GM12864 (cell line): ENCODE measurements at places on chromosomes 13 and 19.

DNA sequence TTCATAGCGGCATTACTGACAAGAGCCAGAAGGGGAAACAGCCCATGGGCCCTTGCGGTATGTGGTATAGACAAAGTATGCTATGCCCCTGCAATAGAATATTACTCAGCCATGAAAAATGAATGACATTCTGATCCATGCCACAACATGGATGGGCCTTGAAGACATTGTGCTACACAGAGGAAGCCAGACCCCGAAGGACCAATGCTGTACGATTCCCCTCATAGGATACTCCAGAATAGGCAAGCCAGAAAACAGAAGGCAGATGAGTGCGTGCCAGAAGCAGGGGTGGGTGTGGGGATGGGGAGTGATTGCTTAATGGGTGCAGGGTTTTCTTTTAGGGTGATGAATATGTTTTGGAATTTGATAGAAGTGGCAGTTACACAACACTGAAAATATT, 342.0 kb downstream of the TEX29 start:
- DNase-seq: no peak

- no peak for DNase-seq
Measured at GRCh38 chr19:49371184-49371583, 7.5 kb downstream of the DKKL1 start.

- no peak for DNase-seq
Measured at GRCh38 chr19:48540110-48540509, 11.9 kb upstream of the SULT2B1 start.

- DNase-seq: no peak
Measured at GRCh38 chr19:51754109-51754508, 2.4 kb upstream of the FPR1 start.

DNA sequence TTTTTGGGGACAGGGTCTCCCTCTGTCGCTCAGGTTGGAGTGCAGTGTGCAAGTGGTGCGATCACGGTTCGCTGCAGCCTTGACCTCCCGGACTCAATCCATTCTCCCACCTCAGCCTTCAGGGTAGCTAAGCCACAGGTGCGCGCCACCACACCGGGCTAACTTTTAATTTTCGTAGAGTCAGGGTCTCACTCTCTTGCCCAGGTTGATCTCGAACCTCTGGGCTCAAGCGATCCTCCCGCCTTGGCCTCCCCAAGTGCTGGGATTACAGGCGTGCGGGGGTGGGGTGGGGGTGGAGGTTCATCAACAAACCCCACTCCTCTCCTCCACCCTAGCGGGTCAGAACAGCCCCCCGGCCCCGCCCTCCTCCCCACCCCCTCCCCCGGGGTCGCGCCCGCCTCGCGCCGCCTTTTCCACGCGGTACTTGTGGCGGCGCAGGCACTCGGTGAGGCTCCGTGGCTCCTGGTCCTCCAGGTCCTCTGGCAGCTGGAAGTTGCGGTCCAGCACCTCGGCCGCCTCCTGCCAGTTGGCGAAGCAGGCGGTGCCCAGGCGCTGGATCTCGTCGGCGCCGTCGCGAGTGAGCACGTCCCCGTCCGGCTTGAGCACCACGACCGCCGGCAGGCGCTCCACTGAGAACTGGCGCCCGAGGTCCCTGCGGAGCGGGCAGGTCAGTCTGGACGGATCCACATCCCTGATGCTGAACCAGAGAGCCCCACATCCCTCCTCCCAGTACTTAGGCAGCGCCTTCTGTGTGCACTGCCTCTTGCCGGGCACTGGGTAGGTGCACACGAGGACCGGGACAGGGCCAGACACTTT, 5.2 kb downstream of the NXNL1 start:
- DNase-seq: no peak

DNA sequence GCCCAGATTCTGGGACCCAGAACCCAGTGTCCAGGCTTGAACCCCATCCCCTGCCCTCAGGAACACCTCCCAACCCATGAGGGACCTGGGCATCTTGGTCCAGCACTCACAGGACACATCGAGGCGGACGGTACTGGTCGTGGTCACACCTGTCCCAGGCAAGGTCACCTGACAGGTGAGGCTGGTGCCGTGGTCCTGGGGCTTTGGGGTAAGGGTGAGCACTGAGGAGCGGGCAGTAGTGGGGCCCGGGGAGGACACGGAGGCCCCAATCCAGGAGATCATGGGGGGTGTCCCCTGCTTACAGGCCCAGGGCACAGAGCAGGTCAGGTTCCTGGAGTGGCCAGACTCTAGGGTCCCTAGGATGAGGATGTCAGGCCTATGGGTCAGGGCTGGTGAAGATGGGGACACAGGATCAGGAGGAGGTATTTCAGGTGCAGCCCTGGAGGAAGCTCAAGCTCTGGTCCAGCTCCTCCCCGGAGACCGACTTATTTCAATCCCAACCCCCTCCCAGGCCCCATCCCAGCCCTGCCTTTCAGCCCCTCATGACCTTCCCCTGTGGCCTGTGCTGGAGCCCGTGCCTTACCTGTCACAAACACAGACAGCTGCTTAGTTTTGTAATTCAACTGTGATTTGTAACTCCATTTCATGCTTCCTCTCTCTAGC, 772 bp downstream of the SIGLEC8 start:
- no peak for DNase-seq

- no peak for DNase-seq
Measured at GRCh38 chr19:45297674-45298073, 25.0 kb downstream of the CKM start.

GRCh38 chr13:43815204-43815603, 28.4 kb upstream of the ENOX1 start:
- DNase-seq: no peak

DNA sequence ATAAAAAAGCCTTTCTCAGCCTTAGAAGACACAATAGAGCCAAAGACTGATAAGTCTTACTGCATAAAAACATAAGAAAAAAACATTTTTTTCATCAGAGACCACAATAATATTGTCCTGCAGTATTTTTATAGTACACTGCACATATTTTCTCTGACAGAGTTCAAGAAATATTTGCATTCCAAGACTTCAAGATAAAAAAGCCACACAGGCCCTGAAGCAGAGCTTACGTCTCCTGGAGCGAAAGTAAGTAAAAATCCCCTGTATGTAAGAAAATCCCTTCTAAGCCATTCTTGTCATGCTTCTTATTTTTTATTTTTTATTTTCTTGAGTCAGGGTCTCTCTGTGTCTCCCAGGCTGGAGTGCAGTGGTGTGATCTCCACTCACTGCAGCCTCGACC, 755.9 kb downstream of the LIG4 start:
- no peak for DNase-seq

GRCh38 chr19:31185261-31185660, 164.0 kb downstream of the TSHZ3 start:
- DNase-seq: no peak

GRCh38 chr13:42495255-42495654, 78.7 kb upstream of the TNFSF11 start:
- DNase-seq: no peak
